ENCODE measurements at places on chromosomes 4 and X.
A peak's percentile ranks its signal among the peaks of the same experiment; 100 is the strongest.

DNA sequence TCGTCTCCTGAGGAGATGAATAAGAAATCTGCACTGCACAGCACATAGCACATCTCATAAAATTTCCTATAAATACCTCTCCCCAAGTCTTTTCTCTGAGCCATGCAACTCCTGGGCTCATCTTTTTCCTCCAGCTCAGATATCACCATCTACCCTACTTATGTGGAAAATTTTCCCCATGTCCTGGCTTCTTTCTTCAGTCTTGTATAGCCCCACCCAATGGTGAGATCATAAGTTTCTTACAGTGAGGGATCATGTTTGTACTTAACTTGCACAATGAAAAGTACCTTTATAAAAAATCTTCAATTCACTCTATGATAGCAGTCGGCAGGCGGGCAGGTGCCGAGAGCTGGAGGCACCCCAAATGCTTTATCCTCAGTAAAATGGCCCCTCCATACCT lies 198.6 kb upstream of the S100G start:
- DNase-seq: no peak

GRCh38 chr4:81648576-81649275 lies 177.0 kb upstream of the RASGEF1B start:
- no peak for DNase-seq

DNA sequence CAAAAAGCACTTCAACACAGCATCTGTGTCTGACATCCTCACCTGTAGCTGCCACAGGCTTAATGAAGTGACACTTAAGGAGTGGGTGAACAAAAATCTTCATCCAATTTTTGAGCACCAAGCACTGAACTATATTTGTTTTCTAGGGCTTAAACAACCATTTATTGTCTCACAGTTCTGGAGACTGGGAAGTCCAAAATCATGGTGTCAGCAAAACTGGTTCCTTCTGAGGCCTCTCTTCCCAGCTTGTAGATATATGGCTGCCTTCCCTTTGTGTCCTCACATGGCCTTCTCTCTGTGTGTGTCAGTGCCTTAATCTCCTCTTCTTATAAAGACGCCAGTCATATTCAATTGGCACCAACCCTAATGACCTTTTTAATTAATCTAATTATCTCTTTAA lies 189.2 kb upstream of the CLNK start:
- no peak for DNase-seq

- DNase-seq: no peak
These were observed 28.4 kb downstream of the CXCL1 start for GRCh38 chr4:73897380-73898136.

- no peak for DNase-seq
These were observed 2178.2 kb downstream of the ARAP2 start for GRCh38 chr4:34066126-34066525.

DNA sequence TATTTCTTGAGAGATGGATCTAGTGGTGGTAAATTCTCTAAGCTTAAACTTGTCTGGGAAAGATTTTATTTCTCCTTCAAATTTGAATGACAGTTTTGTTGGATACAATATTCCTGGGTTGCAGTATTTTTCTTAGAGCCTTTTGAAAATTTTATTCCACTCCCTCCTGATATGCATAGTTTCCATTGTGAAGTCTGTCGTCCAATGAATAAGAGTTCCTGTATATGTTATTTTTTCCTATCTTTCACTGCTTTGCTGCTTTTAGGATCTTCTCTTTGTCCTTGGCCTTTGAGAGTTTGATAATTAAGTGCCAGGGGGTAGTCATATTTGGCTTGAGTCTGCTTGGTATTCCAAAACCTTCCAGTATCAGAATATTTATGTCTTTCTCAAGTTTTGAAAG lies 1156.4 kb upstream of the AGA start:
- DNase-seq: no peak

- DNase-seq: no peak
These were observed 522 bp downstream of the FNIP2 start for GRCh38 chr4:158769175-158769921.

- no peak for DNase-seq
These were observed 213.3 kb downstream of the GABRG1 start for GRCh38 chr4:45910511-45910910.

- no peak for DNase-seq
These were observed 1131.6 kb upstream of the PCDH7 start for GRCh38 chr4:29588617-29589016.

DNA sequence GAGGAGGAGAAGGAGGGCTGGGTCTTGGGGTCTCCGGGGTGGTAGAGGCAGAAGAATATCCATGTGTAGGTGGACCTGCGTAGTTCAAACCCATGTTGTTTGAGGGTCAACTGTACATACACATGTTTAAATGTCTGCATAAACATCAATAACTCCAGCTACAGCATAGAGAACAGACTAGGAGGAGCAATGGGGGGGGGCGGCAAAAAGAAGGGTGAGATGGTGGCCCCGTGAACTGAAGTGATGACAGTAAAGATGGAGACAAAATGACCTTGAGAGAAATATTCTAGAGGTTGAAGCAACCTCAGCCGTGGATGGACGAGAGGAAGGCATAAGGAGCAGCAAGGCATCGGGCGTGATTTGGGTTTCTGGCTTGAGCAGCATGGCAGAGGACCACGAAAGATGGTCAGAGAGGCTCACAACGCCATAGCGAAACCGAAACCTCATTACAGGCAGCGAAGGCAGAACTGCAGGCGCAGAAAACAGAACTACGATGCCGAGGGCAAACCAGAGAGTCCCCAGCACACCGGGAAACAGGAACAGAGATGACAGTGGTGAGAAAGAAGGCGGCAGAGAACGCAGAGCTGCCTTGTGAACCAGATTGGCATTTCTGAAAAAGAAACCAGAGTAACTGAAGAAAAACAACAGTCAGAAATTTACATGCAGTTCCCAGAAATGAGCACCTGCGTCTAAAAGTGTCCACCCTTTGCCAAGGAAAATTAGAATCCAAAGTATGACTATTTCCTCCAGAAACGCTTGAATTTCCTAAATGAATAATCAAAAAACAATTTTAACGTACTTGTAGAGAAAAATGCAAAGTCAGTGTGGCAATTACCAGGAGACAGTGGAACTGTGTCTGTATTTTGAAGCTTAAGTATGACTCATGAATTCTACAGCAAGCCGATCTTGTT lies 50.3 kb upstream of the ENPP6 start:
- peak; percentile 59 for DNase-seq

DNA sequence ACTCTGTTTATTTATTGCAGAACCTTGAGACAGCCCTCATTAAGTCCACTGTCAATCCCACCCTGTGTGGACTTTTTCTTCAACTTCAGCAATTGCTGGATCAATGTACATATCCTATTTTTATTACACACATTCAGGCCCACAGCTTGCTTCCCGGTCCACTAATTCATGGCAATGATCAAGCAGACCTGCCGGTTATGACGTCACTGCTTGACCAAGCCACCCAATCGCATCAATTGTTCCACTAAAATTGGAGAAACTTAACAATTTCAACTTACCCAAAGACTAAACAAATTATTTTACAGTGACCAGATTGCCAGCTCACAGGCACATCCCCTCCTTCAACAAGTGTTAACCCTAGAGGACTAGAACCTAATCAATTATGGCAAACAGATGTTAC lies 240.4 kb upstream of the MAGEB18 start:
- DNase-seq: no peak

DNA sequence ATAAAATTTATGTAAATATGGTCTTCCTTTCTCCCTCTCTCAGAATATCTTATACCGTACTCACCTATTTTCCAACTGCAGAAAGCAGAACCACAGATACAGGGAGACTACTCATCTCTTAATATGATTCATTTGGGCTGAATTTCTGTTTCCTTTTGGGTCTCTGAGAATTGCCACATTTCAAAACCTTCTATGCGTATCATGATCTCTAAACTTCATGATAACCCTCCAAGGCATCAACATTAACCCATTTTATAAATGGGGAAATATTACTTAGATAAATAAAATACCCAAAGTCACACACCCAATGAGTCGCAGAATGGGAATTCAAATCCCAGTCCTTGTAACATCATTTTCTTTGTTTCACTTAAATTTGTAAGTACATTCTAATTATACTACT lies 16.6 kb upstream of the PRDM8 start:
- no peak for DNase-seq

DNA sequence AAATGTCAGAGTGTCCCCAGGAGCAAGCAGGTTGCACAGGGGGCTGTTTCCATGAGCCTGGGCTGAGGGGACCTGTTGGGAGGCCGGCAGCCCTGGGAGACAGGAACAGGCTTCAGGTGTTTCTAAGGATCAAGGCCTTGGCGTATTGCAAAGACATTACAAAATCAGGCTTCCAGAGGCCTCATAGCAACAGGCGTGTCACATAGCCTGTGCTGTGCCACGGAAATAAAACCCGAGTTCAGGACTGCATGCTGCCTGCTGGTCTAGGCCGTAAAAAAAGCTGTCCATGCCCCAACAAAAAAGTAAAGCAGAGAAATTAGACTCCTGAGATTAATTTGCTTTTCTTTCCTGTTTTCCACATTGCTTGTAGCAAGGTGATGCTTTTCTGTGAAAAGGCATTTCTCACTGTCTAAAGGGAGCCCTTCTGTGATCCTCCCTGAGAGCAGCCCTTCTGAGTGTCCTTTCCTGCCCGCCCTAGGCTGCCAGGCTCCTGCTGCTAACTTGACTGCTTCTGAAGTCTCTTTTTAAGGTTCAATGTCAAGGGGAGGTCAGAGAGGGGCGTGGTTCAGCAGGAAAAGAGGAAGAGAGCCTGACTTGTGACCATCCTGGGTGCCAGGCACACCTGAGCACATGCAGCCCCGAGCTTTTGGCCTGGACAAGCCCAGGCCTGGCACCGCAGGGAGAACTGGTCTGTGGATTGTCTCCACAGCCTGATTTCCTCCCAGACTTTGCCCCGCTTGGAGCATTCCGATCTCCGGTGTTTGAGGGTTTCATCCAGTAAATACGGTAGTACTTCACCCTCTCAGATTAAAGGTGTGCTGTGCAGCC lies 21.3 kb downstream of the SHROOM2 start:
- no peak for DNase-seq

GRCh38 chr4:137819964-137820383 lies 287.7 kb upstream of the PCDH18 start:
- DNase-seq: no peak

Measured in SHP77 treated with DMSO at 0.1 percent for 48 hours (cell line).